PC-9 (cell line): ENCODE measurements at places on chromosomes 4 and X. TPM values are rescaled to one million over a fixed set of nuclear protein-coding genes. Genes with fewer than 3 reads are reported as not detected.

Gene IGSF1
- 0.23 and 0.48 TPM in 2 replicates for total RNA-seq

Gene WDR17
- total RNA-seq: 2.2 and 2.3 TPM in 2 replicates

Gene UGT2B15
- total RNA-seq: not detected in 2 replicates

DNA sequence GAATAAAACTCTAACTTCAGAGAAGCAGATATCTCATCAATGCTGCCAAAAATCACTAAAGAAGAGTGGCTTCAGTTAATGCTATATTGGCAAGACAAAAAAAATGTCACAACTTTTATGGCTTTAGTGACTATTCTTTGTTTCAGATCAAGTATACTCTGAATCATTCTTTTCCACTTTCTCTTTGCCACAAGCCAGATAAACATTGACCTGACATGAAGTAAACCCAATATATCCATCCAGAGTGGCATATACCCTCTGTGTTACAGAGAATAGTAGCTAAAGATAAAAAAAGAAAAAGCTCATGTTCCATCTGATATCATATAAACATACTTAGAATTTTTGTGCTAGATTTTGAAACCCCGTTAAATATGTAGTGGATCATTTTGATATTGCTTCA, 206.7 kb upstream of the CNKSR2 start:
- DNase-seq: no peak

- no peak for DNase-seq
These were observed 1.8 kb downstream of the CCSER1 start for GRCh38 chr4:90128961-90129495.

DNA sequence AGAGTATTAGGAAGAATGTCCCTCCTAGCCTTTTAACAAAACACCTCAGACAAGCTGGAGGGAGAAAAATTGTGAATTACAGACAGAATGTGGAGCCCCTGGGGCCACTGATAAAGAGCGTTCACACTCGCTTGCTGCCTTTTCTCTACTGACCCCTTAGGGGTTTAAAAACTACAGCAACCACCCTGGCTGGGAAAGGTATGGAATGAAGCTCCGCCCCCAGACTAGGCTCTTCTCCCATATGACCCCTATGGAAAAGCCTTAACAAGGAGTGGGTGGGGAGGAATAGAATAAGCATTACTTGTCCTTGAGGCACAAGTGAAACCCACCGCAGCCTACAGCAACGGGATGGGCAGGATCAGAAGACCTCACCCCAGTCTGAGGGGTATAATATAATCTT, 26.3 kb downstream of the ANKRD50 start:
- no peak for DNase-seq

- no peak for DNase-seq
These were observed 57.7 kb upstream of the S100G start for GRCh38 chrX:16592194-16592770.

GRCh38 chrX:109997786-109998452, 5.0 kb upstream of the TMEM164 start:
- no peak for DNase-seq
